ENCODE measurements at places on chromosomes 6 and 20.

- no peak for DNase-seq
These were observed 101.4 kb downstream of the BMP2 start for GRCh38 chr20:6868861-6869260.

DNA sequence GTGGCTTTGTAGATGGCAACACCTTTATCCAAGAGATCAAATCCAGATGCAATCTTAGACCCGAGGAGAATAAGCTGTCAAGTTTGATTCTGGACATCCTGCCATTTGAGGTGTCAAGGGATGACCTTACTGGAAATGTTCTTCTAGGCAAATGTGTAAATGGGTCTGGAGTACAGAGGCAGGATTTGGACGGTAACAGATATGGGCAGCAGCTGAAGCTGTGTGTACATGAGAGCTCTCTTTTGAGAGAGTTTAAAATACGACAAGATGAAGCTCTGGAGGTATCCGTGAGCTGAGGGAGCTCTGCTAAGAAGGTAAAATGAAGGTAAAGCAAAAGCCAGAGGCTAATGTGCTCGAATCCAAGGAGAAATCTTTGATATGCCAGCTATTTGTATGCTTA is 56.6 kb downstream of the RALGAPA2 start:
- DNase-seq, result no peak

GRCh38 chr6:116354236-116354635 is 16.5 kb upstream of the DSE start:
- DNase-seq, result no peak

DNA sequence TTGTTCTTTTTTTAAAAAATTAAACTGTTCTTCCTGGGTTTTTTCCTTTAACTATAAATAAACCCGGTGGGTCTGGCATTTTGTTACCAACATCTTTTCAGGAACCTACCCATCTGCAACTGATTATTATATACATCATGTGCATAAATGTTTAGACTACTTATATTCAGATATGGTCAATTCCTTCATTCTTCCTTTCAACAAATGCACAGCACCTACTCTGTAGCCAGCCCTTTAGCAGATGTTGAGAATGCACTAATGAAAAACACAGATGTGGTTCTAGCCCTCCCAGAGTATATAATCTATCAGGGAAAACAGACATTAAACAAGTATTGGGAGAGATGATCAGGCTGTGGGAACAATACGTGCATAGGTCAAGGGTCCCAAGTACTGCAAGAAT is 237.1 kb downstream of the UST start:
- no peak for DNase-seq

DNA sequence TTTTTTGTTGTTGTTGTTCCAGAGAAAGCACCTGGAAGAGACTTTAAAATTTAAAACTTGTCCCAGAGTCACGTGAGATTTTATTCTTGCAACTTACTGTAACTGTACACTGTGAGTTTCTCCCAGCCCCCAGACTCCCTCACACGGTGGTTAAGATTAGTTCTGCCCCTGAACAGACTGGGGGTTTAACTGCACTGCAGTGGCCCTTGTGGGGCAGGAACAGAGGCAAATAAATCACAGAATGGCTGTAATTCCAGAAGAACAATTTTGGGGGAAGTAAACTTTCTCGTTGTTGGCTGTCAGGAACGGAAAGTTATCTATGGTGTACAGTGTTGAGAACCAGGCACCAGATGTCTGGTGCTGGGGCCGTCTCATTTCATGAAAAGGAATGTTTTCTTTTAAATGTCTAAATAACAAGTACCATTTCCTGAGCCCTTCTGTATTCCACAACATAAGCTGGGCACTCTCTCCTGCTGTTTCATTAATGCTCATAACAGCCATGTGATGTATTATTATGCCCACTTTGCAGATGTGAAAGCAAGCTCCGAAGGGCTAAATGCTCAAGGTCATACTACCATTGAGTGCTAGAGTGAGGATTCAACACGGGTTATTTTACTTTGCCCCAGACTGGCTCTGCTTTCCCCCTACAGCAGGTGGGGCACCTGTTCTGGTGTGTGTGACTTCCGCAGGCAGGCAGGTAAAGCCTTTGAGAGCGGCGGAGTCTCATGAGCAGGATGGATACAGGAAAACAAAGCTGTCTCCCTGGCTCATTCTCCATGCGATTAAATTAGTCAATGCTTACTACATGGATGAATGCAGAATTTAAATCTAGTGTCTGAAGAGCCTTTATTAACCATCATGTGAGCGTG is 30.5 kb downstream of the CNKSR3 start:
- DNase-seq, result no peak

DNA sequence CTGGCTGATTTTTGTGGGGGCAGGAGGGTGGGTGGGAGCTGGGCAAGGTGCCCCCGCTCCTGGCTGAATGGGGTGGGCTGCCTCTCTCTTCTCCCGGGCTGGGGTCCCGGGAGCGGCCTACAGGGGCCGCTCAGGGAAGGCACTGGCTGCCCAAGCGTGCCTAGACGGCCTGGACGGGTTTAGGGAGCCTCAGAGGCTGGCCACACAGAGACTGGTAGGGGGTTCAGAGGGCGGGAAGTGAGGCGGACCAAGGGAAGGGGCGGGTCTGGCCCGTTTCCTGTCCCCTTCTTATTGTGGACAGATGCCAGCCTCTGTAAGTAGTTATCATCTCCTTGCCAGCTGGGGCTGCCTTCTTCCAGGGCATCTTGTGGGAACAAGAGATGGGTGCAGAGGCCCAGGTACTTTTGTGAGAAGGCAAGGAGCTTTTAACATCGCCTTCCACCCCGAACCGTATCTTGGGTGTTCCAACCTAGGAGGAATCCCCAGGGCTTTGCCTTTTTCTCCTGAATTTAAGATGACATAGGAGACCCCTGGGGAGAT is 437 bp downstream of the CD40 start:
- DNase-seq, result no peak

DNA sequence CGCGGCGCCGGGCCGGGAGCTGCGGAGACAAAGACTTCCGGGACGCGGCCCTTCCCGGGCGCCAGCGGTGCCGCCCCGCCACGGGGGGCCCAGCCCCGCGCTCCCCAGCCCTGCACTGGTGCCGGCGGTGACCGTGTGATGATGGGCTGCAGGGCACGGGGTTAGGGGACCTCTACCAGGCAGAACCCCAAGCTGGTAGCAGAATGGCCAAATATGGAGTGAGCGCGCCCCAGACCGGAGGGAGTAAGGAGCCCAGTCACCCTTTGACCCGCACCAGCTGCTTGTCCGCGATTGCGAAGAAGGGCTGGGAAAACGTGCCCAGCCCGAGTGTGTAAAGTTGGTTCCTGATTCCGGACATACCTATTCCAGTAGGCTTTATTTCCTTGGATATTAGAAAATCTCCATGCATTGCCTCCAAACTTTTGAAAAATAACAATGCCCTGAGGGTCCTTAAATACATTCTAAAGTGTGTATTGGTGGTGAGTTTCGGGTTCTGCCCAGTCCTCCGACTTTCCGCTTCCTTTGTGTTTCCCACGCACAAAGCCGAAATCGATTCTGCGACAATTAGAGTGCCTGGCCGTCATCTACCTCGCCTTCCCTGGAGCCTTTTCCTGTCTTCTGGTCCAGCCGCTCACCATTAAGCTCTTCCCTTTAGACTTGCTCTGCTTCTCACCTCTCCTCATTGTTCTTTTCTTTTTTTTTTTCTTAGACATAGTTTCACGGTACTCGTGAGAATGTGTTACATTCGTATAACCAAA is 1.1 kb downstream of the ABRACL start:
- no peak for DNase-seq

- DNase-seq, result no peak
These were observed 96.9 kb downstream of the NCR2 start for GRCh38 chr6:41432280-41432679.

DNA sequence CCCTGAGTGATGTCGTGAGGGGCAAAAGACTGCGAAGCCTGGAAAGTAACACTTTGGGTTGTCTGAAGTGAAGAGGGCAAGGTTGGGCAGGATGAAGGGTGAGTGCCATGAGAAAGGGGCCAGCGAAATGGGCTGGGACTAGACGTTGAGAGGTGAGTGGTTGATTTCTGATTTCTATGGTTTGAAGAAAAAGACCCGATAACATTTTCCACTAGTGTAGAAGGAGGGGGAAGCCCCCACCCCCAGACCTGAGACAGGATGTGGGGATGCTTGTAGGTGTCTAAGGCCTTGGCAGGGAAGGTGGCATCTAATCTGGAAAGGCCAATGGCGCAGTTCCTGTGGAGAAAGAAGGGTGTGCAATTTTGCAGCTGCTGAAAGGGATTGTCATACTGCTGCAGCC is 25.3 kb upstream of the KIF3B start:
- no peak for DNase-seq

- no peak for DNase-seq
These were observed 86.5 kb downstream of the MRPL14 start for GRCh38 chr6:44040786-44041185.

All from Panc1 (cell line).